Left kidney (tissue), 8 donors: ENCODE measurements at places on chromosomes 2 and 18.

GRCh38 chr2:156675896-156676295 lies 239.7 kb downstream of the GPD2 start:
- DNase-seq: no peak

DNA sequence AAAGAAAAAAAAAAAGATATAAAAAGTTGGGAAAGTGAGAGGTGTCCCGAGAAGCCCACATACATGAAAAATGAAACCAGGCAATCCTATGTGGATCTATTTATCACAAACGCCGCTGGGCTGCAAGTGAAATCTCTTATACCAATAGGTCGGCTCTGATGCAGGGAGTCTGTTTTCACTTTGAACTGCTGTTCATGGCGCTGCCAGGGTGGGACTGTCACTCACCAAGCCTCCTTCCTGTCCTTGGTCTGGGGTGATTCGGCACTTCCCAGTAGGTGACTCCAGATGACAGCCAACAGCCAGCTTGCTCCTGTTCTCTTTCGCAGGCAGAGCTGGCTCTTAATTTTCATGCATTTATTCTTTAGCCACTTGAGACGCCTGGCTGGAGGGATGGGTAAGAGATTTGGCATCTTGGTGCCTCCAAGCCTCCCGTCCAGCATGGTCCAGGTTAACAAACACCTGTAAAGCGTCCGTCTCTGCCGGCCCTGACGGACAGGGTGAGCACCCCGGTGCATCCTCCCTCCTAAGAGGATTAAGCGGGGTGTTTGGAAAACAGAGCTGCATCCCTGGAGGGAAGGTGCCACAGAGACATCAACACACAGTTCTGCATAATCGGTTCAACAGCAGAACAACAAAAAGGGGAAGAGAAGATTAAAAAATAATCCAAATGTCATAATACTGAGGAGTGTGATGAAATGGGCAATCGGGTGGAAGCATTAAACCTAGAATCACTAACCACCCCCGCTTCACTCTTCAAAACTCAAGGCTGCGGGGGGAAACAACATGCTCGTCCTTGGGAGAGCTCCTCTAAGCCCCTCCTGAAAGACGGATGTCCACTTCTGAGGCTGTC lies 58.7 kb downstream of the STEAP3 start:
- DNase-seq: no peak

DNA sequence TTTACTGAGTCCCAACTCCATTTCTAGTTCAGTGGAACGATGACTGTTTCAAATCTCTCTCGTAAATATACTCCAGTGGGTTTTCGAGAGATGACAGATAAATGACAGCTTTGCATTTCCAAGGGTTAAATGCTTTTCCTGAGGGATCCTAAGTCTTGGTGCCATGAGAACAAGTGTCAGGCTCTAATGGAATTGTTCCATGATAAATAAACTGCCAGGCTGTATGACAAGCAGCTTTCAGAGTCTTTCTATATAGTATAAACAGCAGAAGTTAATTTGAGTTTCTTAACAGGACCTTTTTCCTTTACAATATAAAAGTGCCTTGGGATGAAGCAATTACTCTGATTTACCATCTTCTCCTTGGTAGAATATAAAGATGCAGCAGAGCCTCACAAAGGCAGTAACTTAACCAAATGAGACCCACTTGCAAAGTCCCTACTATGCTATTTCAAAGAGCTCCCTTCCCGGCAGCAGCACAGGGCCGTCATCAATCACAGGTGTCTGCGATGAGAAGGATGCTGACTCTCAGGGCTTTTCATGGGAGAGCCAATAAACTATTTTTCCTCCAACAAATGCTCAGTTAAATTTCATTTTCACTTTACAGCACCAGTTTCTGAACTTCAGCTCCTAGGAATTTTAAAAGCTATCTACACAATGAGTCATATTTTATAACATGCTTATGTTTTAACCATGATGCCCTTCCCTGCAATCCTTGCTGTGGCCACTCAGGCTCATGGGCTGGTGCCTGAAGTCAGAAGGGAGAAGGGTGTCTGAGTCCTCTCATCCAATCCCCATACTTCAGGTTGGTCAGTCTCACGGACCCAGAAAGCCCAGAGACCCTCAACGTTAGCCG lies 123.8 kb downstream of the AFF3 start:
- DNase-seq: no peak

DNA sequence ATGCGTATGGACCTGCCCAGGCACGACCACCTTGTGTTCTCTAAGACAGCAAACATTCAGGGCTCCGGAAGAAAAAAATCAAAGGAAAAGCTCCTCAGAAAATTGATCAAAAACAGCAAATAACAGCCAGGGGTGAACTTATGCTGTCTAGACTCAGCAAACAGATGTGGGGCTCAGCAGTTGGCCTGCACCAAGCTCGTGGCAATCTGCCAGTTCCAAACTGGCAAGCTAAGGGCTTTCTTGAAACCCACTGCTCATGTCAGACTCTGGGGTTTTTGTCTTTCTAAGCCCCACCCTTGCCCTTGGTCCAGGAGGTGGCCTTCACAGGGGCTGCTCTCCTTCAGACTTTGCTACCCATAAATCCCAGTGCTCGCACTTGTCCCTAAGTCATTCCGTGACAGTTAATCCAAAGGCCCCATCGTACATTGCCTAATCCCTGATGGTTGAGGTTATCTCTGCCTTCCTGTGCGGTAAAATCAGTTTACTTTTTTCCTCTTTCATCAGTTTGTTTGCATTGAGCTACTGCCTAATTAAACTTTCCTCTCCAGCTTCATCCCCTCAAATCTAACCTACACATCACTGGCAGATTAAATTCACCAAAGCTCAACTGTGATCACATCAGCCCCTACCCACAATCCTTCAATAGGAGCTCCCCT lies 408.0 kb downstream of the LRATD1 start:
- no peak for DNase-seq

GRCh38 chr2:152477347-152478092 lies 142.5 kb downstream of the FMNL2 start:
- no peak for DNase-seq

DNA sequence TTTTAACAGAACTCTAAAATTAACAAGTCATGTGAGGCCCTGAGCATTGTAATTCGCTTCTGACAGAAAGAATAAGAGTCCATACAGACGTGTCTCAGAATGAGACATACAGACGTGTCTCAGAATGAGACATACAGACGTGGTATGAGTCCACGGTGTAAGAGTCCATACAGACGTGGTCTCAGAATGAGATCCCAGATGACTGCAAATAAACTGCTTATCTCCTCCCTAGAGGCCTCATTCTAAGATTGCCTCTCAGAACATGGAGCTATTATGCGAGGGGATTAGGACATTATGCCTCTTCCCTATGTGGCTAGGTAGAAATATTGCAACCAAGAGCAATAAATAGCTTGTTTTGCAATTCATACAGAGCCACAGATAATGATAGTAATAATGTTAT lies 63.9 kb downstream of the NEB start:
- no peak for DNase-seq

DNA sequence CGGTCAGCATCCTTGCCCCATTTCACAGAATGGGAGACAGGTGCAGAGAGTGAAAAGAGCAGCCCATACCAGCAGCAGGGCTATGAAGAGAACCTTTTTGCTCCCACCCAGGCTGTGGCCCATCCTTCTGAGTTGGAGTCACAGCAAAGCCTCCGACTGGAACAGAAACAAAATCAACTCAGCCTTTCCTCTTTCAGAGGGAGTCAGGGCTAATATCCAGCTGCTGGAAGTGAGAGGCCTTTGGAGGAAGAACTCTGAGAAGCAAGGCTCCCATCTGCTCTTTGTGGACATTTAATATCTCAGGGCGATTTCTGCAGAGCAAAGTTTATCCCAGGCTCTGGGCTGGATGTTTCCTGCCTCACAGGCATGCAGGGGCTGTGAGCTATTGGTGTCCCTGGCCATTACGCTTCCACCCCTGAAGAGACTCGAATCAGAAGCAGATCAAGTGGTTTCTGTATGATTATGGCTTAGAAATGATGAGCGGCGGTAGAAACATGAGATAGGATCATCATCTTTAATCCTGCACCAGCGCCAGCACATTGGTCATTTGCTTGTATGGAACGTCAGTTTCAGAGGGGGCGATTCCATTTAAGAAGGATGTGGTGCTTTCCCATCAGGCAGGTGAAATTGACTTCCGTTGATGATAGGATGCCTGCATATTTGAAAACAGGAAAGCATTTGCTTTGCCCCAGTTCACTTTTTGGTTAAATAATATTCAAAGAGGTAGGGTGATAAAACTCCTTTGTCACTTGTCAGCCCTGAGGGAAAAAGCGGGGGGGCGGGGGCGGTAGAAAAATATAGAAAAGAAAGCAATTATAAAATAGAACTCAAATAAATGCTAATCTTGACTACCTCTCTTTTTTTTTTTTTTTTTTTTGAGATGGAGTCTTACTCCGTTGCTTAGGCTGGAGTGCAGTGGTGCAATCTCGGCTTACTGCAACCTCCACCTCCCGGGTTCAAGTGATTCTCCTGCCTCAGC lies 152.4 kb downstream of the LRRC30 start:
- DNase-seq: peak; percentile 20

DNA sequence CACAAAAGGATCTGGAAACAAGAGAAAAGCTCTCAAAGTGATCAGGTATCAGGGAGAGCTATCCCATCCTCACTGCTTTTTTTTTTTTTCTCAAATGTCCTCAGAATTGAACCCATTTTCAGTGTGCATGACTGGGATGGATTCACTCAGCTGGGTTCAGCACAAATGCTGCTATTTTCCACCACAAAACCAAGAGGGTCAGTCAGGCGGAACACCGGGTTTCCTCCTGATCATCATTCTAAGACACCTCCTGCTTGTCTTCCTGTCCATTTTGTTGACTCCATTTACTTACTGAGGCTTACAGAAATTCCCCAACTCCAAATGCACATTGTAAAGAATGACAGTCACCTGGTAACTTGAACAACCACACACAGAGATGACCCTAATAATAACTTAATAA lies 39.9 kb downstream of the CYRIA start:
- DNase-seq: no peak

DNA sequence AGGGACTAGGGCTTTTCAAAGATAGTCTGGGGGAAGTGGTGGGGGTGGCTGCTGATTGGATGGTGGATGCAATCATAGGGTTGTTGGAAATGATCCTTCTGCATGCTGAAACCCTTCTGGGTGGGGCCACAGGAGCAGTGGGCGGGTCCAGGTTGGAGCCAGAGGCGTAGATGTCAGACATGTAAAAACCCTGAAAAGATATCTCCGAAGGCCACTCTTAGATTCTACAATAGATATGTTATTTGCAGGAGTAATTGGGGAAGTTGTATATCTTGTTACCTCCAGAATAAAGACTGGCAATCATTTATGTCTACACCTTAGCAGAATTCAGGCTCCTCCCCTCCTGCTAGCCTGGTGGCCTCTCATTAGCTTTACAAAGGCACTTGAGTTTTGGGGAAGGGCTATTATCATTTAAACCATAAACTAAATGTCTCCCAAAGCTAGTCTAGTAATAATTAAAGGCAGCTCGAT lies 8.2 kb upstream of the FAM98A start:
- no peak for DNase-seq

DNA sequence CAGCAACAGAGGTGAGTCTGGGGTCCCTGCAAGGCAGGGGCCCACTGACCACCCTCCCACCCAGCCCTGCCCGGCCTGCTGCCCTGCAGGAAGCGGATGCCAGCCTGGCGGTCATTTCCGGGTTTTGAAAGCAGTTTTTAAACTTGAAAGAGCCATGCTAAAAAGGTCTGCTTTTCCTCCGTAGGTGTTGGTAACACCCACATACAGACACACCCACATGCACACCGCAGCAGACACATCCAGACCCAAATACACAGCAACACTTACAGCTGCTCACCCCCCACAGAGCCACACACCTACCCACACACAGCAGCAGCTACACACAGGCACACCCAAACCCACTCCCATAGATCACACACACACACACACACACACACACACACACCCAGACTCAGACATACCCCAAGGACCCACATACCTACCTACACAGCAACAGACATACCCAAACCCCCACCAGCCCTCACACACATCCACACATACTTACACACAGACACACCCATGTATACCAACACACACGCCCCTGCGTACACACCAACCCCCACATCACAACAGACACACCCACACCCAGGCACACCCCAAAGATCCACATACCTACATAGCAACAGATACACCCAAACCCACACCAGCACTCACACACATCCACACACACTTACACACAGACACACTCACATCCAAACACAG lies 7.6 kb downstream of the ZFP36L2 start:
- no peak for DNase-seq

- DNase-seq: no peak
These were observed 3.3 kb upstream of the ABCB6 start for GRCh38 chr2:219221957-219222518.

GRCh38 chr2:159128191-159128590 lies 158.3 kb downstream of the WDSUB1 start:
- no peak for DNase-seq

DNA sequence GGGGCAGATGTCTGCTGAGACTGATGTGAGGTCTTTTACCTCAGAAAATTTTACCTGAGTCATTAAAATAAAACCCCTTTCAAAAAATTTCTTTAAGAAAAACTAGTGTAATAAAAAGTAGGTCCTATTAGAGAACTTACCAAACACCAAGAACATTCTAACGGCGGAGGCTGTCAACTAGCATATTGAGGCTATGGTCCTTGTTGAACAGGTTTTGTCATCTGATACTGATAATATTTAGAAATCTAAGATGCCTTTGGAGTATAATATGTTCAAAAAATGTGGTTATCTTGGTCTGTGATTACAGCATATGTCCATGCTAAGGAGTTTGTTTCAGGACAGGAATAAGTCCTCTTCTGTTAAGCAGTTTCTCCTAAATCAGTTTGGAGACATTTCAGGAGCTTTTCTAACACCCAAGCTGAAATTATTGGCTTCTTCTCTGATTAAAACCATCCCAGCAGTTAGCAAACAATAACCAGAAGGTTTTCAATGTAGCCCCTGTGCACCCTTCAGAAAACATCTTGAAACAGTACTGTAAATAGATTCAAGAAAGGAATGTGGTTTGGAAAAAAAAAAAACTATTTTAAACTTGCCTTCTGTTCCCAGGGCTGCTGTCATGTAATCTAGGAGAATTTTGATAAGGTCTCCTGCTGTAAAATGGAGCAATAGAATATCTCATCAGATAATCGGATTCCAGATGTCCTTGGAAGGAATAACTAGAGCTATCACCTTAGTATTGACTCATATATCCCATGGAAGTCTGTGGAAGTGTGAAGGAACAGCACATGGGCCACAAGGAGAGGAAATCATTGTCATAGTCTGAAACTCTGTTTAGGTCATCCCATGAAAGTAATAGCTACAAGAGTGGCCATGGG lies 58.7 kb upstream of the B3GNT2 start:
- no peak for DNase-seq

- no peak for DNase-seq
These were observed 5.4 kb upstream of the ITGB6 start for GRCh38 chr2:160205505-160205904.

- no peak for DNase-seq
These were observed 84.8 kb upstream of the DNAJC10 start for GRCh38 chr2:182631299-182631698.

DNA sequence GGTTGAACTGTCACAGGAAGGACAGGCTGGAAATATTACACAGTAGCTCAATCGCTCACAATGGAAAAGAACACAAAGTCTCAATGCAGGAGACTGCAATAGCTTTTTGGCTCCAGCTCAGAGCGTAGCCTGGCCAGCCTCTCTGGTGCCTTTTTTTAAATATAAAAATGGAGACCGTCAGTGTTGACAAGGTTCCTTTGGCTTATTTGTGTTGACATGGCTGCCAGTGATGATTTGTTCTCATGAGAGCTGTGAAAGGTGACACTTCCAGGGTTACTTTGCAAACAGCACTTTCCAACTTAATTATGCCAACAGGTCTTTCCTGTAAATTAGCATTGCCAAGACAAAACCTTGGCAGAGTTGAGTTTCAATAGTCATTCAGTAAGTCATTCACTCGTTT lies 70.8 kb downstream of the KCNE4 start:
- DNase-seq: no peak
